SK-MEL-5 (cell line): ENCODE measurements at places on chromosomes 2 and 18. TPM values are rescaled to one million over a fixed set of nuclear protein-coding genes. Genes with fewer than 3 reads are reported as not detected.

EPB41L3 gene
- total RNA-seq, result 96.4 and 107 TPM in 2 replicates

LRRC30 gene
- total RNA-seq, result not detected in 2 replicates

ARL4C gene
- 4.3 and 6.1 TPM in 2 replicates for total RNA-seq

SCYGR3 gene
- not detected in 2 replicates for total RNA-seq

CXCR4 gene
- 4.5 and 5.7 TPM in 2 replicates for total RNA-seq

PSMA8 gene
- not detected in 2 replicates for total RNA-seq

SERPINB4 gene
- total RNA-seq, result not detected in 2 replicates

EVX2 gene
- not detected in 2 replicates for total RNA-seq

- no peak for DNase-seq
Observed at GRCh38 chr2:230924092-230924469, 961 bp downstream of the GPR55 start.

DNA sequence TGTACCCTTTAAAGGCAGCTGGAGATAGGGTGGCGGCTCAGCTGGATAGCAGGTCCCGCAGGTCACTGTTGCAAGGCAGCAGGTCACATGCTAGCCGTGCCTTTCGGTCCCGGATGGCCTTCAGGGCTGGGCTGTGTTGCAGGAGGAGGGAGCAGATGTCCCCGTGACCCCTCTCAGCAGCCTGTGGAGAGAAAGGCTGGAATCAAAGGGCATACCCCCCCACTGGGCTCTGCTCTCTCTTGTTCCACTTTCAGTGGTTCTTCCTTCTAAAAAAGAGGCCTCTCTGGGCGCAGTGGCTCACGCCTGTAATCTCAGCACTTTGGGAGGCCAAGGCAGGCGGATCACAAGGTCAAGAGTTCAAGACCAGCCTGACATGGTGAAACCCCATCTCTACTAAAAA lies 4.4 kb upstream of the ANKRD23 start:
- no peak for DNase-seq

GRCh38 chr2:232299084-232299483 lies 79.5 kb upstream of the ALPP start:
- no peak for DNase-seq

- DNase-seq, result no peak
Observed at GRCh38 chr2:3745920-3746319, 42.5 kb downstream of the DCDC2C start.

- DNase-seq, result no peak
Observed at GRCh38 chr2:8004250-8004681, 677.6 kb upstream of the ID2 start.
